ENCODE measurements at places on chromosomes 1 and 21.

DNA sequence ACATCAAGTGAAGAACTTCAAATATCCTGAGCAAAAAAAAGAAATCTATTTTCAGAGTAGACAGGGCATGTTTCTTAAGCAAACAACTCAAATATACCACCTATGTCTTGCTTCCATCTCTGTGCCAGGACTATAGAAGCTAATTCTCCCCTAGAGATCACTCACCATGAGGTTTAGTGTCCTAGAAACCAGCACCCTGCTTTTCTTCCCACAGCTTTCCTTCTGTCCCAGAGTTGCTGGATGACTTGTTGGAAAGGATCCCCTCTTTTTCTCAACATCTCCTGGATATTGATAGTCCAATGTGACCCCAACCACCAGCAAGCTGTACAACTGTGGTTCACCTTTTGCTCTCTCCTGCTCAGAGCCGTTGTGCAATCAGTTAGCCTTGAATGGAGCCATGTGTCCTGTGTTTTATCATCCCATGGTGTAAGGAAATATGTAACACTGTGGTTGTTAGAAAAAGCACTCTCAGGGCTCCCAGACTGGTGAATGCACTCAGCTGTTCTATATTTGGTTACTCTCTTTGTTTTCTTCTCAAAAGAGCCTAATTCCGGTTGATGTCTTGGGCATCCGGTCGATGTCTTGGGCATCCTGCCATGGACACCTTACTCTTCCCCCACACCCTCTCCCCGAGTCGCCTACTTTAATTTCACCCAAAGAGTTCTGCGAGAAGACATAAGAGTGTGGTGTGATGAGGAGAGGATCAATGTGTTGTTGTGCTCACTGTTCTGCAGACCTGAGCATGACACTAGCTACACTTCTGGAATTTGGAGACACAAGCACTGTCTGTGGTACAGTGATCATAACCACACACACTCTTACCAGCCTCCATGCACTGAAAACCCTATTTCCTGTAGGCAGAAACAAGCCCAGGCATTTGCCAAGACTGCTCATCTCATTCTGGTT is 1.7 kb downstream of the TNFSF4 start:
- DNase-seq, result no peak

GRCh38 chr1:1434131-1434823 is 1.2 kb upstream of the VWA1 start:
- no peak for DNase-seq

- no peak for DNase-seq
Measured at GRCh38 chr1:6634371-6635052, 9.8 kb downstream of the THAP3 start.

DNA sequence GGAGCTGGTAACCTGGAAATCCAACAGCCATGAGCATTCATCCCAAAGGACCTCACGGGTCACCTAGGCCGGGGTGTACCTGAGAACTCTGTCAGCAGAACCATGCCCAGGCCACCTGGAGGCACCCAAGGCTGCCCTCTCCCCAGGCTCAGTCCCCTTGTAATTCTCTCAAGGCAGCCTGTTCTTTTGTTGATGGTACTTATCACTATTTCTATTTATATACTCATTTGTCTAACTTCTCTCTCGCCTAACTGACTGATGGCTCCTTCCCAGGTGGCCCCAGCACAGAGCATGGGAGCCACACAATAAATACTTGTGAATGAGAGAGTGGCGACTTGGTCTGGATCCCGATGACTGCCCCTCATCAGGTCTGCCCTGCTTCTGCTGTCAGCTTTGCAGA is 16.7 kb downstream of the CASP9 start:
- DNase-seq, result no peak

DNA sequence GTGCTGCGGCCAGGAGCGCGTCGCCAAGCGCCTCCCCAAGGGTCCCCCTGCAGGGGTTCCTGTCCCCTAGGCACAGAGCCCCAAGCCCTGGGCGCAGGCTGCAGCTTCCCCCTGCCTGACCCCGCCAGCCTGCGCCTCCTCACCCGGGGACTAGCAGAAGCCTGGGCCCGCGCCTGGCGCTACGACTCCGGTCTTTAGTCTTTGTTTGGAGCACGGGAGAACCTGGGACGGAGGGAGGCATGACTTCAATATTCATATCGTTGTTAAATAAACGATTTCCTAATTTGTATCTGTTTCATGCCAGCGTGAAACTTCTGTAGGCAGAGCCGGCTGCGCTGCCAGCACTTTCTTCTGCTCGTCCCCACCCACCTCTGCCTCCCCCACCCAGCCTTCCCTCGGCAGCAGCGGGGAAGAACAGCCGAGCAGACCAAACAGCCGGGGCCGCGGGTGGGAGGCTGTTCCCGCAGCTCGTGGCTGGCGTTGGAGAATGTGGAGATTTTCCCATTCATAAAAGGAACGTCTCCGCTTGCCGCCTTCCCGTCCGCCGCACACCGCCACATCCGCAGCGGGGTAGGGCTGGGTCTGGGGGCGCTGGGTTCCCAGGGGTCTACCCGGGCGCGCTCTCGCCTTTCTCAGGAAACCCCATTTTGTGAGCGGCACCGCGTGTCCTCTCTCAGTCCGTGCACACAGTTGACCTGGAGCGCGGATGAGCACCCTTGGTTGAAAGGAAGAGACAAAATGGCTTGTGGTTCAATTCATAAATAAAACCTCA is 777 bp upstream of the TRIM67 start:
- DNase-seq, result no peak

DNA sequence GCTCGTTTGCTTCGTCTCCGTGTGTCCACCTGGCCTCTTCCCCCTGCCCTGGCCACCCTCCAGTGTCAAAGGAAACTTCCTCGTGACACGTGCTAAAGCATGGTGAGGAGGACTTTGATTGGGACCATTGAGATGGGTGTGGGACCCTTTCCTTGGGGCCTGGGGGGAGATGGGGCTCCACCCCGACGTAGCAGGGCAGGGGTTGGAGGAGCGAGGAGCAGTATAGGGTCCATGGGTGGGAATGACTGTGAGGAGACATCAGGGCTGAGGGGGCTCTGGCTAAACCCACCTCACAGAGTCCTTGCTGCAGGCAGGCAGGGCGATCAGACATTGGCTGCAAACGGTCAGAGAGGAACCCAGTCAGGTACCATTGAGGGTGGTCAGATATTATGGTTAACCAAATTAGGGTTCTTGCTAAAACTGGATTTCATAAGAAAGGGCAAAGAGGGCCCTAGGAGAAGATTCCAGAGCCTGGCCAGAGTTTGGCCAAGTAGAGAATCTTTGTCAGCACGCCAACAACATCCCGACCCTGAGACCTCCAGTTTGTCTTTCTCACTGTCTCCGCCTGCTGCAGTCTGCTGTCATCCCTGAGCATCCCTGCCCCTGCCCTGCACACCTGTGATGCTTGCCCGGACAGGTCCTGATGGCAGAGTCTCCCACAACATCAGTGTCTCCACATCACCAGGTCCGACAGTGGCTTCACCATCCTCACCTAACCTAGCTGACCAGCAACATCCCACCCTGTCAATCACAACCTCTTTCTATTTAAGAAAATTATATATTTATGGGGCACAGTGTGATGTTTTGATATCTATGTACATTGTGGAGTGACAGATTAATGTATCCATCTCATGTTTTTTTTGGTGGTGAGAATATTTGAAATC is 8.0 kb downstream of the RNF187 start:
- no peak for DNase-seq

DNA sequence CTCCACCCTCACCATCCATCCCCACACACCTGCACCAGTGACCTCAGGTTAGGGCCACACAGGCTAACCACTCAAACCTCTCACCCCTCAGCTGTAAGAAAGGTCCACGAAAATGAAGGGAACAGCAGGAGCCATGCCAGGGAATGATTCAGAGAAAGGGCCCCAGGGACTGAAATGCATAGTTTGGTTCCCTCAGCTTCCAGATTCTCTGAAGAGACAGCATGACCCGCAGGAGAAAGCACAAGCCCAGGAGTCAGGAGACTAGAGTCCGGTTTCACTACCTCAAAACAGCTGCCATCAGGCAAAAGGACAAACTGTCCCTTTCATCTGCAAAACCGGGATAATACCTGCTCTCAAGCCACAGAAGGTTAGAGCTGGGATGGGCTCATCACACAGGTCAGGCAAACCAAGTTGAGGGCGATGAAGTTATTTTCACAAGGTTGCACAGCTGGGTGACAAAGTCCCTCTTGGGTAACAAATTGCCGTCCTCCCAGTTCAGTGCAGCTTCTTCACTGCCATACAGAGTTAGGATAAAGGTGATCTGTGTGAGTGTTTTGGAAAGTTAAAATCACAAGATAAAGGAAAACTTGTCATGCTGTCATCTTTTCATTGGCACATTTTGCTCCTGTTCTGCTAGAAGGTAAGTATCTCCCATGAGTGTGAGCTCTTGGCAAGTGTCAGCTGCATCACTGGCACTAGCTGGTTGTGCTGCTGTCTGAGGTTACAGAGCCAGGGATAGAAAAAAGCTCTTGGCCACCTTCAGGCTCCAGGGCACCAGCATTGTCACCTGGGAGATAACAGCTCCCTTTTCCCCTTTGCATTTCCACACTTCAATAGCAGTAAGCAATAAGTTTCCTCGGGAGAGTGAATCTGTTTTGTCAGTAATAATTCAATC is 120.4 kb downstream of the KCNH1 start:
- no peak for DNase-seq
